ENCODE measurements at places on chromosomes 12 and 14.

- peak; percentile 54 for DNase-seq
Measured at GRCh38 chr12:123998991-123999359, 26.0 kb downstream of the ZNF664 start.

DNA sequence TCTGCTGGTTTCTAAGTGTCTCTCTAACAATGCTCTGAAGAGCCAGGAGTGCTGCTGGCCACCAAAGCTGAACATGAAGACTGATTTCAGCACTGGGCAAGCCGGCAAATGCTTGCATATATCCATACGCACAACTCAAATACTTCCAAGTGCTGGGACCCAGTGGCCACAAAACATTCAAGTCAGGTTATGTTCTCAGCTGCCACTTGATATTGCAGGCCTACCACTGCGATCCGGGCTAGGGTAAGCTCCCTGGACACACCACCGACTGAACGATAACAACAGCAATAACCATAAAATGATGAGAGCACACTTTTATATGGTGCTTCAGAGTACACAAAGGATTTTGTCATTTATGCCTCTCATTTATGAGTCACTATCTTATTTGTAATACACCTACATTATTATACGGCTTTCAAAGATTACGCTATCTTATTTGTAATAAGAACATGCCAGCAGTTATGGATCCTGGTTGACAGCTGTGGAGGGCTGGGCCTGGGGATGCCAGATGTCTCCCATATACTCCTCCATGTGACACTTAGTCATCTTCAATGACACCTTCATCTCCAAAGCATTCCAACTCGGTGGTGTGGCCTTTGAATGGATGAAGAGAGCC, 35.5 kb downstream of the CRACR2A start:
- DNase-seq, result no peak

- no peak for DNase-seq
Measured at GRCh38 chr12:112676507-112676906, 115.0 kb upstream of the RPH3A start.

DNA sequence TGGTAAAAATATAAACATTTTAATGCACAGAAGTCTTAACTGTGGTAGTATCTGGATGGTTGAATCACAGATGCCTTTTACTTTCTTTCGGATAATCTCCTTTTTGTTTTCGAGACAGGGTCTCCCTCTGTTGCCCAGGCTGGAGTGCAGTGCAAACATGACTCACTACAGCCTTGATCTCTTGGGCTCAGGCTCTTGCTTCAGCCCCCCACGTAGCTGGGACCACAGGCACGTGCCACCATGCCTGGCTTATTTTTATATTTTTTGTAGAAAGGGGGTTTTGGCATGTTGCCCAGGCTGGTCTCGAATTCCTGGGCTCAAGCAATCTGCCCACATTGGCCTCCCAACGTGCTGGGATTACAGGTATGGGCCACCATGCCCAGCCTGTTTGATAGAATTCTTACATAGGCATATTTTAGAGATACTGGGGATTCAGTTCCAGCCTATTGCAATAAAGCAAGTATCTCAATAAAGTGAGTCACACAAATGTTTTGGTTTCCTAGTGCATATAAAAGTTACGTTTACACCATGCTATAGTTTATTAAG, 99.2 kb downstream of the SNAPC1 start:
- no peak for DNase-seq

DNA sequence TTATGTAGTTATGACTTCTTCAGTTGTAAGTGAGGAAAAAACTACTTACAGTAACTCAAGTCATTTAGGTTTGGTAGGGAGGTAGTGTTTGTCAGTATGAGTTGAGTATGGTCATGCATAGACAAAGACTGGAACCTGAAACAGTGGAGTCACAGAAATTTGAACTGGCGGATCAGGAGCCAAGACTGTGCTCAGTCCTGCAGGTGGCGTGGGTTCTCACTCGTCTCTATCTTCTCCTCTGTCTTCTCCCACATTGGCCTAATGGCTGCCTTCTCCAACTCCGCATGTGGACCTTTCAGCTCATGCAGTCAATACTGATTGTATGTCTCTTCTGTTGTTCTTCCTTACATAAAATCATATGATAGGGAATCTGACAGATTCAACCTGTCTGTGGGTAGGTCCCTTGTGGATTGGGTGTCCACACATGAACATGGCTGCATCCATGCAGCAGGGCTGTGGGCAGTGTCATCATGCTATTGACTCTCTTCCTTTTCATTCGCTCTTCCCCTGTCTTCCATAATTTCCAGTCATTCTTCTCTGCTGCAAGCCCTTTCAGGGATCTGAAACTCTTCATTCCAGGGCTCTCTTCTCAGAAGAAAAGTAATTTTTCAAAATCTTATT, 78.8 kb upstream of the NEDD1 start:
- DNase-seq, result no peak

DNA sequence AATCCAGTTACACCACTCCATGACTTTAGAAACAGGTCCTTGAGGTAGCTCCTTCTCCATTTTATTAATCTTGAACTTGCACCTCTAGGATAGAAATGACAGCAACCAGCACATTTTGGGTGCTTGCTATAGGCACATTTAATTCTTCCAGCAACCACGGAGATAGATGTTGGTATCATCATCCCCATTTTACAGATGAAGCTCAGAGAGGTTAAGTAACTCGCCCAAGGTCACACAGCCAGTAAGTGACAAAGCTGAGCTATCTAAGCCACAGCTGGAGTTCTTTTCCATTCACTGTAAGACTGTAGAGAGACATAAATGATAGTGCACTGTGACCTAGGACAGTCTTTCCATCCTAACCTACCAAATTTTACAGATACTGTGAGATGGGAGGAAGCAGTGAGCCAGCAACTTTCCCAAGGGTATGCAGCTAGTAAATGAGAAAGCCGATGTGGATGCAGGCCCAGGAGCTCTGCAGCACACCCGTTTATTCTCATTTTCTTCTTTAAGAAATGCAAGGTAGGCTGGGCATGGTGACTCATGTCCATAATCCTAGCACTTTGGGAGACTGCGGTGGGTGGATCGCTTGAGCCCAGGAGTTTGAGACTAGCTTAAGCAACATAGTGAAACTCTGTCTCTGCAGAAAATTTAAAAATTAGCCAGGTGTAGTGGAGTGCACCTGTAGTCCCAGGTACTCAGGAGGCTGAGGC, 103.2 kb downstream of the TBX5 start:
- no peak for DNase-seq

DNA sequence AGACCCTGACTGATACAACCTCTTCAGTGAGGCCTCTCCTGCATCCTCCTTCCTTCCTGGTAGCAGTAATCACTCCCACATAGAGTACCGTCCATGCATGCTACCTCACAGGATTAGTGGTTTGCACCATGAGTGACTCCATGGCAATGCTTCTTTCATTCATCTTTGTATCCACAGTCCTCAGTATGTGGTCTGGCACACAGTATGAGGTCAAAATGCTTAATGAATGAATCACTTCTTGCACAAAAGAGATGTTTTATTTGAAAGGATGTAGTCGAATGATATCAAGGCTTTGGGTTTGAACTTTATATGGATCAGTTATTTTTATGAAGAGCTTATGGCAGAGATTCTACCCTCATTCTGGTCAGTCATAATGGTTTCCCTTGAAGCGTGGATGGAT, 42.2 kb downstream of the KCNA5 start:
- peak; percentile 75 for DNase-seq

- peak; percentile 91 for DNase-seq
Measured at GRCh38 chr12:133181238-133181959, at the start of gene ZNF268. TSS of gene ZNF268 (plus strand) at chr12:133181495. CDS start at chr12:133181998, 503 bp downstream.
